ENCODE measurements at places on chromosomes 16 and 17. TPM values are rescaled to one million over a fixed set of nuclear protein-coding genes. Genes with fewer than 3 reads are reported as not detected.

- DNase-seq: peak; percentile 92
Observed at GRCh38 chr17:16584273-16584995, 15.4 kb upstream of the ZNF287 start.

DNA sequence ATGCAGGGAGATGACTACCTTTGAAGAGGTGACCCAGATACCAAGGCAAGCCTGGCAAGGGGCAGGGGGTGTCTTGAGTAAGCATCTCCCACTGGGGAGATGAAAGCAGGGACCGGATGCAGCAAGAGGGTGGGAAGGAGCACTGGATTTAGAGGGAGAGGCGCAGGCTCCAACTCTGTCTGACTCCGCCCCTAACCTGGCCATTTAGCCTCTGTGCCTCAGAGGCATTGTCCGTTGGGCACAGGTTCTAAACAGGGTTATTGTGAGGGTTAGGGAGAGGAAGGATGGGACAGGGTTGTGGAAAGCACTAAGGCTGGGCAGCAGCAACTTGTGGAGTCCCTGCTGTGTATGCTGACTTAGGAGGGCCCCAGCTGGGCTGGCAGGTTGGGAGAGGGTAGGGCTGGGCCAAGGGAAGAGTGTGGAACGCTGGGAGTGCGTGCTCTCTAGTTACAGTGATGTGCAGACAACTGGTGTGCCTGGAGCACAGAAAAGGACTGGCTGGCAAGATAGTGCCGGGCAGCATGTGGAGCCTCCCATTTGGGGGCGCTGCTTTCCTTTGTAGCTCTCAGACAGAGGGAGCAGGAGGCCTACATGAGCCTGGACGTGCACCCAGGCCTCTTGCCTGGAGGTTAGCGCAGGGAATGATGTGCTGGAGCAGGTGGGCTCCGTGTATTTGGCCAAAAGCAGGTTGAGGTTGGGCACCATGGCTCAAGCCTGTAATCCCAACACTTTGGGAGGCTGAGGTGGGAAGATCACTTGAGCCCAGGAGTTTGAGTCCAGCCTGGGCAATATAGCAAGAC lies 26.2 kb downstream of the TBX2 start:
- no peak for DNase-seq

The ZNF423 gene
- 10.3 TPM for total RNA-seq

DNA sequence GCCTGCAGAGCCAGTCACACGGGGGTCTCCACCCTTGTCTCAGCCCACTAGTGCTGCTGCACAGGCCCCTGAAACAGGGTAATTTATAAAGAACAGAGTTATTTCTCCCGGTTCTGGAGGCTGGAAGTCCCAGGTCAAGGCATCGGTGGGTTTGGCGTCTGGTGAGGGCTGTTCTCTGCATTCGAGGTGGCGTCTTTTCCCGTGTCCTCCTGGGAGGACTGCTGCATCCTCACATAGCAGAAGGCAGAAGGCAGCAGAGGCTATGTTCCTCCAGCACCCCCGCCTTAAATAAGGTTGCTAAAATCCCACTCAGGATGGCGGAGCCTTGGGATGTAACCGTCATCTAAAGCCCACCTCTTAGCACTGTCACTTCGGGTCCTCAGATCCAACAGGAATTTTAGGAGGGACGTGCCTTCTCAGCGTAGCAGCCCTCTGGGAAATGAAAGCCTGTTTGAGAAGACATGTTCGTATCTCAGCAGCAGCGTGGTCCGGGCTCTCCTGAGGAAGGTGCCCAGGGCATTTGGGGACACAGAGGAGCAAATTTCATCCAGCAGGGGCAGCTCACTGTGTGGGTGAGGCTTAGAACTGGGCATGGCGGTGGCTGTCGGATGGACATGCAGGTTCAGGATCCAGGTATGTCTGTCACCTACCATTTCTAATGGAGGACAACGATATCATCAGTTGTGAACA lies 221.6 kb upstream of the CHMP6 start:
- DNase-seq: no peak

The TOM1L1 gene
- 17.7 TPM for total RNA-seq

The PLEKHH3 gene
- total RNA-seq: 44.9 TPM

The CCL14 gene
- total RNA-seq: 93.1 TPM

DNA sequence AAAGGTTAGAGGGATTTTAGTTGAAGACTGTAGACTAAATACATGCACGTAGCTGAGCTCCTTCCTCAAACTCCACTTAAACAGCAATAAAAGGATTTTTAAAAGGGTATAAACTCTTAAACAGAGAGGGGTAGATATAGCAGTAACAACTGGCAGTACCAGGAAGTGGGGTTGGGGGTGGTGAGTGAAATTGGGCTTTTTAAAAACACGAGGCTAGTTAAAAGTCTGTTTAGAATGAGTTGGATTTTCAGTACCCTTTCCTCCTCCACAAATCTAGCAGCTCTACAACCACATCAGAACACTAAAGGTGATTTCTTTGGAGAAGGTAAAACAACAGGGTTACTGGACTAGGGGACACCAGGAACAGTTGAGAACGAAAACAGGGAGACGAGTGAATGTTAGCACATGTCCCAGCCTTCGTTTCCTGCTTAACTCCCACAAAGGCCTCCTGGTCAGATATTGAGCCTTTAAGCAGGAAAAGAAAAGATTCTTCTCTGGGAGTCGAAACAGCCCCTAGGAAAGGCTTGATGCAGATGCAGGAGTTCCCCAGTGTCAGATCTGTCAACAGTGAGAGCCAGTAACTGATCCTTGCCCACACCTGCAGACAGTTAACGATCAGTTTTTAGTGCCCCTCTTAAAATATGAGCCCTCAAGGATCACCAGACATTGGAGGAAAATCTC lies 13.8 kb downstream of the NETO2 start:
- no peak for DNase-seq

GRCh38 chr16:89097392-89097772 lies 3.7 kb downstream of the ACSF3 start:
- DNase-seq: no peak

The ABR gene
- 90.8 TPM for total RNA-seq

- no peak for DNase-seq
Observed at GRCh38 chr17:64920026-64920418, 744 bp upstream of the LRRC37A3 start.

DNA sequence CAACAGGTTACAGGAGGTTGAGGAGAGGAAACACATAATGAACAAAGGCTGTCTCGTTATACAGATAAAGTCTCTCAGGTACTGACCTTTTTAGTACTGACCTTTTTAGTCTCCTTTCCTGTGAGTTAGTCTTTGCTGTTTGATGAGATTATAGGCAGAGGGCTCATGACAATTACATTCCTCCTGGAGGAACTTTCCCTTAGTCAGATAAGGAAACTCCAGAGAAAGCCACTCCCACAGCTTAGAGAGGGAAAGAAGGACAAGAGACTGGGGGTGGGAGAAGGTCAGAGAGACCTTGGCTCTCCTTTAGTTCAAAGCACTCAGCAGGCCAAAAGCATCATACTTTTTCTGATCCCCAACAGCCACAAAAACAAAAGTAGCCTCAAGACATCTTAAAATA lies 15.3 kb upstream of the PSMD7 start:
- DNase-seq: no peak

DNA sequence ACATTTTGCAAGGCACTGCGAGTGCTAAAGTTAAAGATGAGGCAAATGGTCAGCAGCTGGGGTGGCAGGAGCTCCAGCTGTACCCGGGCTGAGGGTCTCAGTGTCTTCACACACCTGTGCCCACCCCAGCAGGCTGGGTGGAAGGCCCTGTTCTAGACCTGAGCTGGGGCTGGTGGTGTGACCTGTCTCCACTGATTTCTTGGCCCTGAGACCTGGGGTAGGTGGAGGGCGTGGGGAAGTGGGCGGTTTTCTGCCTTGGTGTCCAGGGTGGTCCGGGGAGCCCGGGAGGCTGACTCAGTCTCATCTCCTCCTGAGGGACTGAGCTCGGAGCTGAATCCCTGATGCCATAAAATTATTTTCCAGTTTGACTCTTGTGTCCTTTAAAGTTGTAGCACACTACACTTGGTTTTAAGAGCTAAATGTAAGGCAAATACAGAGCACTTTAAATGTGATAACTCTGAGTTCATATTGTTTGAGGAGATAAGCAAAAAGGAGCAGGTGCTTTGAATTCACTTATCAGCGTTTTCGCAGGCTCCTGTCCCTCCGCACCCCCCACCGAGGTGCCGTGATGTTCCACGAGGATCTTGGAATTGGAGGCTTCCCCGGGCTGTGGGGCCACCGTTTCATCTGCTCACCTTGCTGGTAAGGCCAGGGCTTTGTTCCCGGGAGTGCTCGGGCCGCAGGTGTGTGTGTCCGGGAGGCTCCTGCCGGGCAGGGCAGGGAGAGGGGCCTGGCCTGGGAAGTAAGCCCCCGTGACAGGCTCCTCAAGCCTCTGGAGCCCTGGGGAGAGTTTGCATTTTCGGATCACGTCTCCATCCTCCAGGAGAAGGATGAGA lies 117.0 kb downstream of the AATF start:
- no peak for DNase-seq

- no peak for DNase-seq
Observed at GRCh38 chr17:45929344-45929743, 35.0 kb downstream of the MAPT start.

- DNase-seq: no peak
Observed at GRCh38 chr17:8062807-8063483, 24.1 kb downstream of the ALOX15B start.

DNA sequence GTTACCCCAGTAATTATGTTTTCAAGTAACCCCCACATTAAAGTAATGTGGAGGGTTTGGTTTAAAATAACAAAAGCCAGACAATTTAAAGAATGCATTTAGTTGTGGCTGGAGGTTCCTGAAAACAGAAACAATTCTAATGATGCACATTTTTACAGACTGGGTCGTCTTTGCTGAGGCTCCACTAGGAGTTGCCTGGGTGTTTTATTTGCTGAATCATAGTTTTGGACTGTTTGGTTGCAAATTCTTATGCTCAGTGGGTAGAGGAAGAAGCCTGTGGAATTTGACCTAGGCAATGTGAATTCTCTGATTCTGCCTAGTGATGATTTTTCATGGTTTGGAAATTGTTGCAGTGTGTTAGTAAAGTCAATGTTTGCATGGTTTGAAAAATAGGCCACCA lies 16.3 kb downstream of the SHISA9 start:
- no peak for DNase-seq

GRCh38 chr17:27756467-27757371 lies 43.6 kb downstream of the NOS2 start:
- no peak for DNase-seq

- DNase-seq: no peak
Observed at GRCh38 chr16:30567991-30568638, 3.4 kb downstream of the ZNF688 start.

GRCh38 chr17:64531955-64532371 lies 25.2 kb downstream of the CEP95 start:
- DNase-seq: no peak

The COX10 gene
- 27.5 TPM for total RNA-seq

- DNase-seq: no peak
Observed at GRCh38 chr17:76781056-76781982, 43.4 kb downstream of the MFSD11 start.

- no peak for DNase-seq
Observed at GRCh38 chr17:82687871-82688270, 10.6 kb downstream of the RAB40B start.

The USH1G gene
- total RNA-seq: 0.49 TPM

- DNase-seq: no peak
Observed at GRCh38 chr16:11384956-11385586, 39.8 kb downstream of the RMI2 start.

- no peak for DNase-seq
Observed at GRCh38 chr16:63653044-63653839, 1468.6 kb downstream of the CDH11 start.

The HSBP1 gene
- total RNA-seq: 14.2 TPM

The KRT222 gene
- not detected for total RNA-seq

- DNase-seq: peak; percentile 40
Observed at GRCh38 chr17:14355556-14355955, 54.7 kb downstream of the HS3ST3B1 start.

The NXN gene
- total RNA-seq: 51.6 TPM

- DNase-seq: no peak
Observed at GRCh38 chr17:73803964-73804435, 159.8 kb upstream of the SDK2 start.

GRCh38 chr17:51764387-51764971 lies 394.0 kb downstream of the CA10 start:
- no peak for DNase-seq

- DNase-seq: no peak
Observed at GRCh38 chr17:68819465-68819864, 135.7 kb downstream of the ABCA8 start.

GRCh38 chr17:885971-886571 lies 93.5 kb downstream of the NXN start:
- no peak for DNase-seq

DNA sequence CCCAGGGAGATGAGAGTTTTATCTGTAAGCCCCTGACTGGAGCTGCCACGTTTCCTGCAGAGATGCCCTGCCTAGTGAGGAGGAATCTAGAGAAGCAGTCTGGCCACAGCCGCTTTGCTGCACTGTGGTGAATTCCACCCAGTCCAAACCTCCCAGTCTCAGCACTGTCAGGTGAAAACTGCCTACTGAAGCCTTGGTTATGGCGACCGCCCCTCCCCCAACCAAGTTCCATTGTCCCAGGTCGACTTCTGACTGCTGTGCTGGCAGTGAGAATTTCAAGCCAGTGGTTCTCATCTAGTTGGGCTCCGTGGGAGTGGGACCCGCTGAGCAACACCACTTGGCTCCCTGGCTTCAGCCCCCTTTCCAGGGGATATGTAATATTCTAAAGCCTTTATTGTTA lies 10.2 kb upstream of the LYZL6 start:
- no peak for DNase-seq

- no peak for DNase-seq
Observed at GRCh38 chr16:30997725-30998711, 12.4 kb downstream of the STX1B start.

The IKZF3 gene
- 5.9 TPM for total RNA-seq

DNA sequence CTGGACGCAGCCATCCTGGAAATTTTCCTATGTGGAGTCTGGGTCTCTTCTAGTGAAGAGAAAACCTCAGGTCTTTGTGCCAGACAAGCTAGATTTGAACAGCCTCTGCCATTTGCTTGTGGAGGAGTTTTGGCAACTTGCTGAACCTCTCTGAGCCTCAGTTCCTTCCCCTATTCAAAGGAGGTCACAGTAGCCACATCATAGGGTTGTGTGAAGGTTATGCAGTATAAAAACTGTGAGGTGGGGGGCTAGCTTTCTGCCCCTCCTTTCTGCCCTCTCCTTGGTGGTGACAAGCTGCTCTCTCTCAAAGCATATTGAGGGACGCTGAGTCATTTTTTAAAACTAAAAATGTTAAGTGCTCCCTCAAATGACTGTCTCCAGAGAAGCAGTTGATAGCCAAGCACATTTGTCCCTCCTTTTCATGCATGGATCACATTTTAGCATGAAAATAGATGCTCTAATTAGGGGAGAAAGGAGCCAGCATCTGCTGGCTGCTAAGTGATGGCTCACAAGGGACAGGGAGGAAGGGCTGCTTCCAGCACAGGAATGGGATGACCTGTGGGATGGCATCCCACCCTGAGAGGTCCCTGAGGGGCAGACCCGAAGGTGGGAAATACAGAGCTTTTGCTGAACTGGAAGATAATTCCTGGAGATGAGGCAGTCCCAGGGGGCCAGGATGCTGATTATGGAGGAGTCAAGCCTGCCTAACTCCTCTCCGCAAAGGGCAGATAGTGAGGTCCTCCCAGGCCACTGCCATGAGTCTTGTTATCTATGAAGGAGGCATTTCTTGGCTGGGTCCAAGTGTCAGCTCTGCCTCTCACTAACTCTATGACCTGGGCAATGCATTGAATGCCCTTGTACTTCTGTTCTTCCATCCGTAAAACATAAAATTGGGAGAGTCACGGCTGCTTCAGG lies 218.8 kb downstream of the RAB11FIP4 start:
- DNase-seq: no peak

The FN3K gene
- 5.9 TPM for total RNA-seq

Data from vagina (tissue), 2 donors.